Natural killer cell (primary cell): ENCODE measurements at places on chromosomes 5 and 9.

- no peak for DNase-seq
- H3K4me1 ChIP-seq: no peaks in the 10 kb centered on the region
- no peak overlapping the region for H3K4me3 ChIP-seq
- H3K27me3 ChIP-seq: no peaks in the 10 kb centered on the region
- H3K27ac ChIP-seq: no peak overlapping the region
- H3K36me3 ChIP-seq: no peaks in the 10 kb centered on the region
These were observed 27.2 kb downstream of the DNAI1 start for GRCh38 chr9:34485822-34486221.

GRCh38 chr9:135068776-135069415, 18.6 kb upstream of the OLFM1 start:
- no peak overlapping the region for H3K27ac ChIP-seq
- no peaks in the 10 kb centered on the region for H3K27me3 ChIP-seq
- DNase-seq: no peak
- H3K36me3 ChIP-seq: no peaks in the 10 kb centered on the region
- no peaks in the 10 kb centered on the region for H3K4me1 ChIP-seq
- no peak overlapping the region for H3K4me3 ChIP-seq

DNA sequence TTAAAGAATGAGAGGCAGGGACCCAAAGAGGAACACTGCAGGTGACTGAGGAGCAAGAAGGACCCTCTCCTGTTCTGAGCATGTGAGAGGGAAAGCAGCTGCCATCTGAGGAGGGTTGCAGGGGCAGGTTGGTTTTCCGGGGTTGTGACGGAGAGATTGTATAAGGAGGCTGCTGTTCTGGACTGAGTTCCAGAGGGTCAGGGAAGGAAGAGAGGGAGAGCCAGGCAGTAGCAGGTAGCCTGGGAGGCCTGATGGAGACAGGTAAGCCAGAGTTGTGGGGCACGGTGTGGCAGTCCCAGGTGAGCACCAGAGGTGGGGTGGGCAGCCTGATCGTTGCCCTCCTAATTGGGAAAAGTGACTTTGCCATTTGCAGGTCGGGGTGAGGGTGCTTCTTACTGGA, 9.8 kb downstream of the CCT5 start:
- DNase-seq: no peak
- no peaks in the 10 kb centered on the region for H3K27me3 ChIP-seq
- H3K27ac ChIP-seq: no peak overlapping the region

DNA sequence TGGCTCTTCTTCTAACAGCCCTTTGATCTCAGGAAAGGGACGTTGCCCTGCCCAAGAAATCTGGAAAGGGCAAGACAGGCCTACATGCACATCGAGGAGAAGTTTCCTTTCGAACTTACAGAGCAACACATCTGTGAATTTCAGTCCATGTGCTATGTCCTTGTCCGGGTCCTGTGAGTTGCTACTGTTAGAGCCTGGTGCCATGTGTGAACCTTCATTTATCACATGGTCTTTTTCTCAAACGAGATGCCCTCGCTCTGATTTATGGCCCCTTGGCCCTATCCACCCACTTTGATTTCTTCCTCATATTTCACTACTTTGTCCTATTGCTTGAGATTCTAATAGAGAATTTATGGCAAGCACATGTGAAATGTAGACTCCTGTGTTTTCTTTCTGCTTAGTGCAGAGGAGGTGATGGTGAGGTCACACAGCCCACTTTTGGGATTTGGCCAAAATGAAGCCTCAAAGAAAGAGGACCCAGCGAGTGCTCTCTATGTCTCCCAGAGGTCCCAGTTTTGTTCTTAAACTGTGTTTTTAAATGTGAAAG, 153.1 kb downstream of the SNCAIP start:
- DNase-seq: no peak
- no peaks in the 10 kb centered on the region for H3K27me3 ChIP-seq
- no peaks in the 10 kb centered on the region for H3K4me1 ChIP-seq
- no peaks in the 10 kb centered on the region for H3K36me3 ChIP-seq

DNA sequence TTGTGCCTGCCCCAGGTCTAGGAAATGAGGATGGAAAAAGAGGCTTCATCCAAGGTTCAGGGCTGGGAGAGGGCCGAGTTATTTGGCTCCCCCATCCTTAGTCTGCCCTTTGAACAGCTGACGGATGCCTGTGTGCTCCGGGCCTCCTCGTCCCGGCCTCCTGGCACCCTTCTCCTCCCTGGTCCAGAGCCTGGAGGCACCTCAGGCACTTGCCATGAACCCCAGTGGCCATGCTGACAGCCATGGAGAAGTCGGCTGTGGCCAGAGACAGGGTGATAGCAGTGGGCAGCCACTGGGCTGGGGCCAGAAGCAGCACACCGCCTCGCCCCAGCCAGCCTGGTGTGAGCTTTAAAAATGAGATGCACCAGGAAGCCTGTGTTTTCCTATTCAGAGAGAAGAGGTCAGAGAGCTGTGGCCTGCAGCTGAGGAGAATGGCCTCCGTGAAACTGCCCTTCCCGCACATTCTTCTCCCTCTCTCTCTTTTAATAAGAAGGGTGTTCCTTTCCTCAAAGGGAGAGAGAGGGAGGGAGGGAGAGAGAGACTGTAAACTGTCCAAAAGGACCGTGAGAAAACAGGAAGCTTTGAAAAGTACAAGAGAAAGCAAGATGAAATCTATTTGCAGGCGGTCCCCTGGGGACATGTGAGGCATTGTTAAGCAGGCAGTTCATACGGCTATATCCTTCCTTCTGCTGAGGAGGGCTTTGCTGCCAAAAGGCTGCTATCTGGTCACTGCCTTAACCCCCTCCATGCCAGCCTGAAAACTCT, 55.3 kb downstream of the ZNF366 start:
- no peaks in the 10 kb centered on the region for H3K27me3 ChIP-seq
- no peaks in the 10 kb centered on the region for H3K36me3 ChIP-seq
- no peak overlapping the region for H3K4me3 ChIP-seq
- peak overlapping the region; percentile 38 for H3K27ac ChIP-seq
- peaks cover 8% of the 10 kb centered on the region for H3K4me1 ChIP-seq

- H3K36me3 ChIP-seq: peaks cover 20% of the 10 kb centered on the region
- H3K27me3 ChIP-seq: no peaks in the 10 kb centered on the region
- peaks cover 59% of the 10 kb centered on the region for H3K4me1 ChIP-seq
These were observed at the start of gene GRK6 for GRCh38 chr5:177426566-177427210. Gene GRK6 (plus strand): TSS chr5:177426676. CDS start chr5:177426846, 170 bp downstream.

- H3K36me3 ChIP-seq: no peaks in the 10 kb centered on the region
- DNase-seq: no peak
- H3K27me3 ChIP-seq: no peaks in the 10 kb centered on the region
- no peak overlapping the region for H3K27ac ChIP-seq
- no peak overlapping the region for H3K4me3 ChIP-seq
These were observed 31.1 kb upstream of the MEIKIN start for GRCh38 chr5:131976414-131977211.

- peak overlapping the region; percentile 4 for H3K4me3 ChIP-seq
- DNase-seq: peak; percentile 68
- H3K27ac ChIP-seq: peak overlapping the region; percentile 84
- H3K4me1 ChIP-seq: peaks cover 90% of the 10 kb centered on the region
These were observed 51.3 kb downstream of the SLC22A5 start for GRCh38 chr5:132420706-132421272.

GRCh38 chr5:17282283-17283120, 65.1 kb downstream of the BASP1 start:
- H3K4me1 ChIP-seq: no peaks in the 10 kb centered on the region
- no peak overlapping the region for H3K4me3 ChIP-seq
- DNase-seq: no peak
- H3K27me3 ChIP-seq: no peaks in the 10 kb centered on the region

DNA sequence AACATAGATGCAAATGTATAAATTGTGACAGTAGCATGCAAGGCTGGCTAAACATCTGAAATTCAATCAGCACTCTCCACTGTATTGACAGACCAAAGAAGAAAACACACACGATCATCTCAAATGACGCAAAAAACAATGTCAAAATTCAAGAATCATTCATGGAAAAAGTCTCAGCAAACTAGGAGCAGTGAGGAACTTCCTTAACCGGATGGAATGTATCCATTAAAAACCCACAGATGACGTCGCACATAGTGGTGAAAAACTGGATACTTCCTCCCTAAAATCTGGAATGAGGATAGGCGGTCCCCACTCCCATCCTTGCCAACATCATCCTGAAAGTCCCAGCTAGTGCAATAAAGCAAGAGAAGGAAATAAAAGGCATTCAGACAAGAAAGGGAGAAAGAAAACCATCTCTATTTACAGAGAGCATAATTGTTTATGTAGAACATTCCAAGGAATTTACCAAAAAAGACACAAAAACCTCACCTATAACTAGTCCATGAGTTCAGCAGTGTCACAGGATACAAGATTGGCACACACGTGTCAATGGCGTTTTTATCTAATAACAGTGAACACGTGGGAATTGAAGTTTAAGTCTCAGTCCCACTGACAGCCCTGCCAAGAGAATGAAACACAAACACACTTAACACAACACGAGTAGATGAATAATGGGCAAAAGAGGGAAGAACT, 14.1 kb upstream of the CEP72 start:
- no peak overlapping the region for H3K27ac ChIP-seq
- no peak for DNase-seq
- H3K36me3 ChIP-seq: no peaks in the 10 kb centered on the region
- no peaks in the 10 kb centered on the region for H3K4me1 ChIP-seq
- H3K4me3 ChIP-seq: no peak overlapping the region
- H3K27me3 ChIP-seq: peaks cover under 1% of the 10 kb centered on the region

GRCh38 chr5:75053054-75053303, 621 bp upstream of the GCNT4 start:
- H3K27ac ChIP-seq: no peak overlapping the region
- H3K4me3 ChIP-seq: peak overlapping the region; percentile 36
- no peaks in the 10 kb centered on the region for H3K36me3 ChIP-seq
- peaks cover 39% of the 10 kb centered on the region for H3K4me1 ChIP-seq
- DNase-seq: no peak
- H3K27me3 ChIP-seq: peaks cover 12% of the 10 kb centered on the region

DNA sequence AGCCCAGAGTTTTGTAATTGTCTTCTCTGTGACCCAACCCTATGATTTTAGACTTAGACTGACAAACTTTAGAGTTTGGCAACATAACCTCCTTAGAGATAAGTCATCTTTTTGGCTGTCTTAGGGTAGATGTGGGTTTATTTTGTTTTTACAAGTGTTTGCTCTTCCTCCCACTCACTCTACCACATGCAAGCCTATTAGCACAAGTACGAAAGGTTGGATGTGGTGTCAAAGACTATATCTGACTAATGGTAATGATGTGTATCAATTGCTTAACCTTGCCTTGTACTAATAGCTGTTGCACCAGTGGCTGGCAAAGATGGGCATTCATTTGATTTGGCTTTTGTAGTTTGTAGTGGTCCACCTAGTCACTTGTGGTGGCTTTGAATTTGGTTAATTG, 46.5 kb downstream of the SLC25A46 start:
- no peaks in the 10 kb centered on the region for H3K36me3 ChIP-seq
- no peak overlapping the region for H3K27ac ChIP-seq
- no peaks in the 10 kb centered on the region for H3K4me1 ChIP-seq
- no peaks in the 10 kb centered on the region for H3K27me3 ChIP-seq

DNA sequence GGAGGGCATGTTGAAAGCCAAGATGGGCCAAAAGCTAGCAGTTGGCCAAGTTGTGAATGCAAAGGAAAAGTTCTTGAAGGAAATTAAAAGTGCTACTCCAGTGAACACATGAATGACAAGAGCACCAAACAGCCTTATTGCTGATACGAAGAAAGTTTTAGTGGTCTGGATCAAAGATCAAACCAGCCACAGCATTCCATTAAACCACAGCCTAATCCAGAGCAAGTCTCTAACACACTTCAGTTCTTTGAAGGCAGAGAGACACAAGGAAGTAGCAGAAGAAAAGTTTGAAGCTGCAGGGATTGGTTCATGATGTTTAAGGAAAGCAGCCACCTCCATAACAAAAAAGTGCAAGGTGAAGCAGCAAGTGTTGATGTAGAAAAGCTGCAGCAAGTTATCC, 71.6 kb downstream of the ERCC6L2 start:
- H3K27me3 ChIP-seq: no peaks in the 10 kb centered on the region
- H3K36me3 ChIP-seq: peaks cover 11% of the 10 kb centered on the region
- H3K4me3 ChIP-seq: no peak overlapping the region
- H3K27ac ChIP-seq: no peak overlapping the region

GRCh38 chr5:151140686-151141459, 16.7 kb downstream of the ANXA6 start:
- peak overlapping the region; percentile 53 for H3K27ac ChIP-seq
- H3K27me3 ChIP-seq: no peaks in the 10 kb centered on the region
- H3K36me3 ChIP-seq: peaks cover 83% of the 10 kb centered on the region
- peaks cover 79% of the 10 kb centered on the region for H3K4me1 ChIP-seq
